COR-L47 (cell line): ENCODE measurements at places on chromosomes 13 and 19.

DNA sequence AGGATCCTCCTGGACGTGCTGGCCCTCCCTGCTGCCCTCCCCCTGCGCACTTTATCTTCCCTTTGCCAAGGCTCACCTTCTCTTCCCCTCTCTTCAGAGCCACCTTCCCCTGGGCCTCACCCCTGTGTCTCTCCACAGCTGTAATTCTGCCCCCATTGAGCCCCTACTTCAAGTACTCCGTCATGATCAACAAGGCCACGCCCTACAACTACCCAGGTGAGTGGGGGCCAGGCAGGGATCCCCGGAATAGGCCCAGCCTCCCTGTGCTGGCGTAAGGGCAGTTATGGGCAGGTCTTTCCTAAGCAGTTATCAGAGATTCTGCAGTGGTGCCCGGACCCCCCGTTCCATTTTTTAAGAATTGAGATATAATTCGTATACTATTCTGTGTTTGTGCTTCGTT lies 3.1 kb downstream of the NDUFA3 start:
- DNase-seq: no peak

GRCh38 chr19:48619692-48620585 lies 633 bp downstream of the SPHK2 start:
- no peak for DNase-seq

DNA sequence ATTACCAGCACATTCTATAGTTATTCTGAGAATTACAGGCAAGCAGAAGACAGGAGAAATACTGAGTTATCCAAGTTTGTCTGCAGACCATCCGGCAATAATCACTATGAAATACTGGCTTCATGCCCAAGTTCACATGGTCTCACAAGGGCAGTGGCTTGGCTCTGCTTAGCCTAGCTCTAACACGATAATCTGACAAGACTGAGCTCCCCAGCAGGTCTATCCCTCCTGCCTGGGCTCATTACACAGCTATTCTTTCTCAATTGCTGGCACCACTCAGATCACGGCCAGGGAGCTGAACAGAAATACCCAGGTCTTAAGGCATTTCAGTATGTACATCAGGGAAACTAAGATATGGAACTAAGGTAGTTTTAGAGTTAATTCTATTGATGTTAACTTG lies 361.6 kb upstream of the PCDH20 start:
- DNase-seq: no peak

- peak; percentile 11 for DNase-seq
These were observed 380.8 kb downstream of the LMO7 start for GRCh38 chr13:76016799-76017400.

DNA sequence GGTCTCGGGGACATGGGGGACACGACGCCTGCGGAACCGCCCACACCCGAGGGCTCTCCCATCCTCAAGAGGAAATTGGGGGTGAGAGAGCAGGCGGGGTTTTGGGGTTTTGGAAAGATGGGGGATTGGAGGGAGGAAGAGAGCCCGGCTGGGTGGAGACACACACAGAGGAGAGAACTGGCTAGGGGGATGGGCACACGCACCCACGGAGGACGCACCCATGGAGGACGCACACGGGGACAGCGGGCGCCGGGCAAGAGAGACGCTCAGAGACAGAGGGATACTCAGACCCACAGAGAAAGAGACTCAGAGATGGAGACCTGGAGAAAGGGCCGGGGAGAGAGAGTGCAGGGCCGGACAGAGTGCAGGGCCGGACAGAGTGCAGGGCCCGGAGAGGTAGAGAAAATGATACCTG lies 52.1 kb downstream of the MAP4K1 start:
- no peak for DNase-seq

DNA sequence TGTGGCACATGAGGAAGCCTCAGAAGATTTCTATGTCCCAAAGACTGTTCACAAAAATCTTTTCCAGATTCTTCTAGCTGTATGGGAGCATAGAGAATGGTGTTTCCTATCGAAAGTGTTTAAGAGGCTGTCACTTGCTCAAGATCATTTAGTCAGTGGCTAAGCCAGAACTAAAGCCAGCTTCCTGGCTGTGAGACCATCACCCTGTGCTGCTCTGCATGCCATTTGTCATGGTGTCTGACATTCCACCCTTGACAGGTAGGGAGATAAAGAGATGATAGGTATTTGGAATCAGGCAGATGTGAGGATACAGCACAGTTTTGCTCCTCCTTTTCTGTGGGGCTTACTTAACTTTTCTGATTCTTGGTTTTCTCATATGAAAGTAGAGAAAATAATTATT lies 177.3 kb downstream of the DNAJC15 start:
- no peak for DNase-seq

DNA sequence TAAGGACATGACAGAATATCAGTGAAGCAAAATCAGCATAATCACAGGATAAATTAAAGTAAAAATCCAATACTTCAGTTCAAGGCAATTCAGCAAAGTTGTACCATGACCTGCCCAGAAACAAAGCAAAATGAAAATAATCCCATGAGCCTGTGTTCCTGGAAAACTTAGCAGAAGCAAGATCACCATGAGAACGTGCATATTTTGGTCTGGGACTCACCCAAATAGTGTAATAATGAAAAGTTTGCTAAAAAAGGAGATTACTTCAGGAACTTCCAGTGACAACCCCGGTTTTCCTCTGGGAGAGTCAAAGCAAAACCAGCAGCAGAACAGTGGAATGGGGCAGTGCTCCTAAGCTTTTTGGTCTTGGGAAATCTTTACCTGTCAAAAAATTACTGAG lies 14.9 kb upstream of the RPL21 start:
- no peak for DNase-seq

GRCh38 chr19:44908074-44908835 lies 2.7 kb downstream of the APOE start:
- no peak for DNase-seq

DNA sequence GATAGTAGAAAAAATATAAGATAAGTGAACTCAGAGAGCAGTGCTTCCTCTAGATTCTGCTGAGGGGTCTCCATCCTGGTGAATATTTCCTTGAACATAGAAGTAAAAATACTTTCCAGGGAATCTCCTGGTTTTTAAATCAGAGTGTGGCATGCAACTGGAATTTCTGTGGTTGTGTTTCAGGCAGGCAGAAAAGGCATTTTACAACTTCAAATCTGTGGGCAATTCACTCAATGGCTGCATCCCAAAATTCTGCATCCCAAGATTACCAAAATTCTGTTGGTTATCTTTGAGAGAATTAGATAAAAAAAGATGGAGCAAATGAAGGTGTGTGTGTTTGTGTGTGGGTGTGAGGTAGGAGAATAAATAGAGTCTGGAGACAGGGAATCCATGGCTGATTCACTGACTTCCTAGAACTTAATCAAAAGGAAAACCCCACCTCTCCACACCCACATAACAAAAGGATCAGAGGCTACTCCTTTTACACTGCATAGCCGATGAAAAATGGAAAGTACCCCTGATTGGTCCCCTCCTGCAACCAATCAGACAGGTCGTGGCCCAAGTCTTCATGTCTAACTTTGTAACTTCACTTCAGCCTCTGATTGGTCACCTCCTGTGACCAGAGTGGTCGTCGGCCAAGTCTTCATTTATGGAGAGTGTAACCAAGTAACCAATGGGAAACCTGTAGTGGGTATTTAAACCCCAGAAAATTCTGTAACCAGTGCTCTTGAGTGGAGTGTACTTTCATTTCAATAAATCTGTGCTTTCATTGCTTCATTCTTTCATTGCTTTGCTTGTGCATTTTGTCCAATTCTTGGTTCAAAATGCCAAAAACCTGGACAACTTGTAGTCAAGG lies 112.8 kb downstream of the DLEU7 start:
- no peak for DNase-seq

DNA sequence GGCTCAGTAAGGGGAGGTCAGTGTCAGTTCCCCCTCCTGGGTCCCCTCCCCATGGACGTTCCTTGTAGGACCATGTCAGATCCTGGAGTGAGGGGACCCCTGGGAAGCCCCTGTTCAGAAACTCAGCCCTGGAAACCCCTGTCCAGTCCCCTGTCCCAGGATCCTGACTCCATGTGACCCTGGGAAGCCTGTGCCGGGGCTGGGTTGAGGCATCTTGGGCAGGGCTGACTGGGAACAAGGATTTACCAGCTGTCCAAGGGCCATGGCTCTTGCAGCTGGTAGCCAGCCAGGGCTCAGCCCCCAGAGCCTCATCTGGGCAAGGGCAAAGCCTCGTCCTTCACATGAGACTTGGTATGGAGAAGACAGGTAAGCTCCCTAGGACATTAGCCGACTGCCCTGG lies 25.1 kb downstream of the CEACAM4 start:
- DNase-seq: no peak

DNA sequence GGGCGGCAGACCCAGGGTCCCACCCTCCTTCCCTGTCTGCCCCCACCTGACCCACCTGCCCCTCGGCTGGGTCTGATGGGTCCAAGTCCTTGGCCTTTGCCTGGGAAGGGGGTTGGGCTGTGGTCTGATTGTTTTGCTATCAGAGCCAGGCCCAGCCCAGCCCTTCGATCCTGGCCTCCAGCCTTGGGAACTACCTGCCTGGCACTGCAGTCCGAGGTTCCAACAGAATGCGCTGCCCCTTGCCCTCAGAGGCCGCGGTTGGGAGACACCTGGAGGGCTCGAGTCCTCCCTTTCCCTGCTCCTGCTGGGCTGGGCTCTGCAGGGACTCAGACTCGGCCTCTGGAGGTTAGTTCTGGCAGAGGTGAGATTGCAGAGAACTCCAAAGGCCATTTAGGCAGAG lies 1.6 kb downstream of the CCL25 start:
- DNase-seq: no peak

GRCh38 chr19:42467183-42467760 lies 24.5 kb upstream of the CXCL17 start:
- no peak for DNase-seq

DNA sequence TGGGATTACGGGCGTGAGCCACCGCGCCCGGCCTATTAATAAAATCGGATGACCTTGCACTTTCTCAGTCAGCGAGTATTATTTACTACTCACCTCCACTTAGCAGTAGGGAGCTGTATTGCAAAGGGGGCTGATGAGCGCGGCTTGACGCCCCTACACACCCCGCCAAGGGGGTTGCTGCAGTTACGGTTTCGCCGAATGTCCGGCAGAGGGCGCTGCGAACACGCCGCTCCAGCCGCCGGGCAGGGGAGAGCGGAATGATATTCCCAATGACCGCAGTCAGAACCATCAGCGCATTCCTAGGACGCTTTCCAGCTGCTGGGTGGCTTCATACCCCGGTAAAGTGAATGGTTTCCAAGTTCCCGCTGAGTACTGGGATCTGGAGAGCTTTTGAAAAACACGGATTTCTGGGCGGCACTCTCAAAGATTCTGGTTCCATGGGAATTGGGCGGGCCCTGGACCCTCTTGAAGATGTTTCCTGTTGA lies 30.0 kb upstream of the TPT1 start:
- DNase-seq: no peak

DNA sequence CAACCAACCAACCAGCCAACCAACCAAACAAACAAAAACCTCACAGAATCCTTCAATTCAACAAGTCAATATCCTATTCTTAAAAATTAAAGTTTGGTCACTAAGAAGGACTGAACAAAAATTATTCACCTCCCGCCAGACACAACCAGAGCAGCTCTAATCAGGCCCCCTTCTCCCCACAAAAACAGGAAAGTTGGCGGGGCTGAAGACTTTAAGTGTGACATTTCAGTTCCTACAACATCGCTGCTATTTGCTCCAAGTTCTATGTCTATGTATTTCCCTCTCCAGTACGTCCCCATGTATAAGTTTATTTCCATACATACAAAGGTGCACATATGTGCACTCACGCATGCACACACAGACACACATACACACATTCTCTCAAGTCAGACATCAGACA lies 32.8 kb upstream of the STK24 start:
- DNase-seq: no peak

DNA sequence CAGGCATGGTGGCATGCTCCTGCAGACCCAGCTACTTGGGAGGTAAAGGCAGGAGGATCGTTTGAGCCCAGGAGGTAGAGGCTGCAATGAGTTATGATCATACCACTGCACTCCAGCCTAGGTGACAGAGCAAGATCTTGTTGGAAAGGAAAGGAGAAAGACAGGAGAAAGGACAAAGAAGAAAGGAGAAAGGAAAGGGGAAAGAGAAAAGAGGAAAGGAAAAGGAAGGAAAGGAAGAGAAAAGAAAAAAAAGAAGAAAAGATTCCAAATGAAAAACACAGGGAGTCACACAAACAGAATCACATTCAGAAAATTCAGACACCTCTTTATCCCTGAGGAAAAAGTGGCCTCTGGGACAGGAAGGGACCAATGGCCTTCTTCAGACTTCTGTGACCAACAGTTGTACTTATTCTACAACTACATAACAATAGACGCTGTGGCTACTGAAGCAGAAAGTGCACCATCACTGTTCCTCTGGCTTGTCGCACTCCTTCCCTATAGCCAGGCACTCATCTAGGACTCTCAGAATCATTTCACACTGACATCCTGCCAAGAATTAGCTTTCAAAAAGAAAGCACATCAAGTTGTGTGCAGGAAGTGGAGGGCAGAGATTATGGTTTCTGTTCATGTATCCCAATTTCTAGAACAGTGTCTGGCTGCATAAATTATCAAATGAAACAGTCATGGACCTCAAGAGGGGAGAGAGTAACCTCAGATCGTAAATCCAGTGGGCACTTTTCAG lies 5.9 kb downstream of the MTMR6 start:
- no peak for DNase-seq

DNA sequence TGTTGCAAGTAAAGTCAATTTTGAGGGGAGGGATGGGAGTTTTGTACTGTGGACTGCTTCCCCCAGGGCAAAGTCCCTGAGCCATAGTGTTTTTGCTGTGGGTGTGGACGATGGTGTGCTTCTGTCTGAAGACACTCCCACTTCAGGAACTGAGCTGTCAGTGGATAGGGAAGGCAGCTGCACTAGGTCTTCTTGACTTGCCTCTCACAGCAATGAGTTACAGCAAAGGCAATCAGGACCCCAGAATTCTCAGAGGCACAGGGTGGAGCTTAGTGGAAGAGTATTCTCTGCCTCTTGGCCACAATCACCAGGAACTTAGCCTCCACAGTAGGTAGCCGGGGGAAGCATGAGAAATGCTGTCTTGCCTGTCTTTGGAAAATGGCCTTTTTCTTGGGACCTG lies 1416.6 kb upstream of the MIR17HG start:
- DNase-seq: no peak

DNA sequence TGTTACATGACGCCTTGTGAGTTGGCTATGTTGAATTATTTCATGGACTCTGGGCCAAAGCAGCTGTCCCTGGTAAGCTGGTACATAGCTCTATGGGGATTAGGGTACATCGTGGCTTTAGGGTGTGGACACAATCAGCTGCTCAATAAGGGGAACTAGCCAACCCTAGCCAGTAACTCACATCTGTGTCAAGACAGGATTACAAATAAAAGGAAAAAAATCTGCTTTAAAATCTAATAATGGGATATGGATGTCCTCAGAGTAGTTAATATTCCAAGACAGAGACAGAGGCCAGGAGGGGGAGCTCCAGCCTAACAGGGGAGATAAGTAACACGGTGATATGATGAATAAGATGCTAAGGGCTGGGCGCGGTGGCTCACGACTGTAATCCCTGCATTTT lies 21.1 kb upstream of the ZNF766 start:
- peak; percentile 42 for DNase-seq

DNA sequence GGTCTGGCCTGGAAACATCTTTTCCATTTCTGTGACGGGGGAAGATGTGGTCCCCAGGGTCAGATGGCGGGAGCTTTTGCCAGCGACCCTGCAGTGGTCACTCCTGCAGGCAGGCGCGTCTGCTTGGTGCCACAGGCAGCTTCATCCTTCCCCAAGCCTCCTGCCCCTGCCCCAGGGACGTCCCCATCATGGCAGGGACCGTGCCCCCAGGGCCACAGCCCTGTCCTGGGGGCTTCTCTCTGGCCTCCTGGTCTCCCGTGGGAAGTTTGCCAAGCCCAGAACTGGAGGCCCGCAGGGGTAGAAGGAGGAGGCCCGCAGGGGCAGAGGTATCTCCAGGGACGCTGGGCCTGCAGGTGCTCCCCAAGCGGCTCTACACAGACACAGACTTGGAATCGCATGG lies 47.5 kb downstream of the TMEM255B start:
- DNase-seq: no peak
